ENCODE measurements at places on chromosomes 7 and 10.

DNA sequence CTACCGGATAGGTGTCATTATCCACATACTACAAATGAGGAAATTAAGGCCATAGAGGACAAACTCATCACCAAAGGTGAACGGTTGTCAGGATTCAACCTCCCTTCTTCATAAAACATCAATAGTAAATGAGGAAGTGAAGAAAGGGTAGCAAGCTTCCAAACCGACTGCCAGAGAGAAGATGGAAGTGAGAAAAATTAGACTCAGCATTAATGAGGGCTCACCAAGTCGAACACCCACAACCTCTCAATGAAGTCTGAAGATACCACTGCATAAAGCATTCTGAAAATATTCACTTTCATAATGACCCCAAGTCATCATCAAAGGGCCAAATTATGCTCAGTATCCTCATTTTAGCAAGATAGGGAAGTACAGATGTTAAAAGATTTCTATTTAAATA lies 29.6 kb downstream of the ABCB4 start:
- no peak for ATAC-seq

- ATAC-seq: no peak
Observed at GRCh38 chr7:44665531-44666213, 59.2 kb downstream of the OGDH start.

DNA sequence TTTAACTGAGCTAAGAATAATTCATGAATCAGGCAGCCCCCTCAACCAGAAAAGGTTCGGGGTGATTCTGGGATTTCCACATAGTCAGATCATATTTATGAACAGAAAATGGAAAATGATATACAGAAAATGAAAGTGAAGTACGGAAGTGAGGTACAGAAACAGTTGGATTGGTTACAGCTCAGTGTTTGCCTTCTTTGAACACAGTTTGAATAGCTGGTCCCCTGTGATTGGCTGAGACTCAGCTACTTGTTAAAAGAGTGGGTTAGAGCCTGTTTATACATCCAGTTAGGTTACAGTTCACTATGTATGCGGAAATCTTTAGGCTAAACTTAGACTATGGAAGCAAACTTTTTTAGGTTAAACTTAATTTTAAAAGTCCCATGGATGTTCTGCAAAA lies 511.7 kb downstream of the PLXDC2 start:
- ATAC-seq: no peak

DNA sequence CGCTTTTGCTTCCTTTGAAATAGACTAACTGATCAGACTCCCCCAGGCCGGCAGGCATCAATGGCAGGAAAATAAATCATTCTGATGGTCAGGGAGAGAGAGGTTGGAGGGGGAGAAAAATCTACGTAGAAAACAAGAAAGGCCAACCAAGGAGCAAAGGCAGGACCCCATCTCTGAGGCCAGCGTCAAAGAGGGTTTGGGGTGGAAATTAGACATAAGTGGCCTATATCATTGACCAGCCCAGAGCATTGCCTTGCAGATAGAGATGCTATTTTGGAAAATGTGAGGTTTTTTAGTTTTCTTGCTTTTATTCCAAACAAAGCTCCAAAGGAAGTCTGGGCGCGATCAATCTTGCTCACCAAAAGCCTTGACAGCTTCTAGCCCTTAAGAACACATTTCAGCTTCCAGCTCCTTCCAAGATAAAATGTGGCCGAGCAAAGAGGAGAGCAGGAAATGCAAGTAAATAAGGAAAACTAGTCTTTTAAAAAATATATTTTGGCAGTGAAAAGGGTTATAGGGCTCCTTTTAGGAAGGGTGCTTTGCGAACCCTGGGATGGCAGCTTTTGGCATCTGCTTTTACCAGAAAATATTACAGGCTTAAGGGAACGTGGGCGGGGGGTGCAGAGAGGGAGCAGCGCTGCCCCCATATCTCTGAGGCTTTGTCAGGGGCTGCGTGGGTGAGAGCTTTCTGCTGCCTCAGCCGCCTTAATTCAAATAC lies 2.0 kb upstream of the HOXA2 start:
- no peak for ATAC-seq

GRCh38 chr7:3246127-3246526 lies 54.9 kb upstream of the SDK1 start:
- no peak for ATAC-seq

DNA sequence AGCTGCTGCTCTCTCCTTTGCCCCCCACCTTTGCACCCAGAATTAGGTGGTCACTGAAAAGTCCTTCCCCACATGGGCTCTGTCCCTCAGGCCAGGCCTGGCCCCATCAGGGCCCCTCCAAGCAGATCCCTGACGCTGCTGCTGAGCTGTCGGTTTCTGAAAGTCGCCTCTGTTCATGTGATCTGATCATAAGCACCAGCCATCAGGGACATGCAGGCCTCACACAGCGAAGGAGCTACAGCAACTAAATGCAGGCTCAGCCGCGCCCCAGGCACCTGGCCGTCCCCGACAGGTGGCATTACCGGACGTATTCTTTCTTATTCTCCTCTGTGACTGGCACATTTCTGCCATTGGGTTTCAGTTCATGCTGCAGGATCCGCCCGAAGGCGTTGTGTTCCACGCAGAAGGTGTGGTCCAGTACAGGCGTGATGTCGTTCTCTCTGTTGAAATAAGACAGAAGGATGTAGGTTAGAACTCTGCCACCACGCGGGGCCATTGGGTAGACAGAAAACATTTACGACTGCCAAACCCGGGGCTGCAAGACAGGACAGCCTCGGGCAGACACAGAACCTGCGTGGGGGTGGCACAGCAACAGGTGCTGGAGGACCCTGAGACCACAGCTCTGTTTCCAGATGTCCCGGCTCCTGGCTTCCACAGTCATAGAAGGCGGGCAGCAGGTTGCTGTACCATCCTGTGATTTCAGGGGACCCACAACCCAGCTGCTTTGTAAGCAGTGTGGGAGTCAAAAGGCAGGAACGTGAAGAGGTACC lies 105.6 kb downstream of the SMURF1 start:
- ATAC-seq: no peak

DNA sequence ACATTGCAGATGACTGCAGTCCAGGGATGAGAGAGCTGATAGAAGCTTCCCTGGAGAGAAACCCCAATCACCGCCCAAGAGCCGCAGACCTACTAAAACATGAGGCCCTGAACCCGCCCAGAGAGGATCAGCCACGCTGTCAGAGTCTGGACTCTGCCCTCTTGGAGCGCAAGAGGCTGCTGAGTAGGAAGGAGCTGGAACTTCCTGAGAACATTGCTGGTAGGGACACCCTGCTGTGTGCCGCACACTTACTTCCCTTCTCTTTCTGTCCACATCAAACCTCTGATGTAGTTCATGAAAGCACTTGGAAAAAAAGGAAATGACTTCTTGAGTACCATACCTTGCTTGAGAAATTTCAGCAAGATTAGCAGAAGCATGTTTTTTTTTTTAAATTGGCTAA lies 25.3 kb downstream of the MAP3K8 start:
- no peak for ATAC-seq

DNA sequence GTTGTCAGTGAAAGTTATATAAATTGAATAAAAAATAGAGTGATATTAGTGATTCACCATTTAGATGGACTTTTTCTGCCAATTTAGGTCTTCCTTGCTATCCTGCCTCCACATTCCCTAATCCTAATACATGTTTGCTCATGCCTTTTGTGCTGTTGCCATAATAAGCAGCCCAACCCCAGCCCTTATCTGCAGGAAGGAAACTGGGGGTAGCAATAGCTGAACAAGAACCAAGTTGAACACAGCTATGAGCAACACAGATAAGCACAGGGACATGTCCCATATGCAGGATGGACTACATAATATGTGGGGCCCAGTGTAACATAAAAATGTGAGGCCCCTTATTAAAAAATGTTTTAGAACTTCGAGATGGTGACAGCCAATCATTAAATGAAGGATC lies 91.2 kb upstream of the AHR start:
- ATAC-seq: no peak

DNA sequence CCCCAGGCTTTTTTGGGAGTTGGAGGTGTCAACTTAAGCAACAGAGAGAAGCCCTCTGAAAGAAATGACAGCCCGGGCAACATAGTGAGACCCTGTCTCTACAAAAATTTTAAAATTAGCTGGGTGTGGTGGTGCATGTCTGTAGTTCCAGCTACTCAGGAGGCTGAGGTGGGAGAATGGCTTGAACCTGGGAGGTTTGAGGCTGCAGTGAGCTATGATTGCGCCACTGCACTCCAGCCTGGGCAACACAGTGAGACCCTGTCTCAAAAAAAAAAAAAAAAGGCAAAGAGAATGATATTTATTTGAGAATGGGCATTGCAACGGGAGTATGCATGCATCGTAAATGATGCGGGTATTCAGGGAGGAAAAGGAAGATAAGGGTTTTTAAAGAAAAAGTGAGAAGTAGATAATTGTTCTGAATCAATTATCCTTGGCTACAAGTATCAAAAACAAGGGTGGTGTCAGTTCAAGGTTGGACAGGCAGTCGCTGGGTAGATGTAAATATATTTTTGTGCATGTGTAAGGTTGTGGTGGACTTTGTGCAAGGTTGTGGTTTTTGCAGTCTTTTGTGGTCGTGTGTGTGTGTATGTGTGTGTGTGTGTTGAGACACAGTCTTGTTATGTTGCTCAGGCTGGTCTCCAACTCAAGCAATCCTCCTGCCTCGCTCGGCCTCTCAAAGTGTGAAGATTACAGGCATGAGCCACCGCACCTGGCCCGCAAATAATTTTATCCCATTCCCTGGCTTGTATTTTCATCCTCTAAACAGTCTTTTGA lies 65.6 kb downstream of the COL26A1 start:
- no peak for ATAC-seq

GRCh38 chr10:46326066-46326465 lies 39.3 kb downstream of the ANTXRL start:
- ATAC-seq: no peak

DNA sequence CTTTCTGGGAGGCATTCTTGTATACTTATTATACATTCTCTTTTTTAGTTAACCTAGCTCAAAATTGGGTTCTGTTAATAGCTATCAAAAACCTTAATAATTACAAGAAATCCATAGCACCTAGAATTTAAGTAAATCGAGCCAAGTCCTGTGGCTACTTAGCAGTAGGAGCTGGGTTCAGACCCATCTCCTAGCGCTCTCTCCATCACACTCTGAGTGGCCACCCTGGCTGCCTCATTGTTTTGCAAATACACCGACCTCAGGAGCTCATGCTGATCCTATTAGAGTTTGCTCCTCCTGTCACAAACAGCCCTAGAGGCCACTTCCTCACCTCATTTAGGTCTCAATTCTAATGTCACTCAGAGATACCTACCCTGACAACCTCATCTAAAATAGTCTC lies 46.2 kb upstream of the OSBPL3 start:
- ATAC-seq: no peak

- ATAC-seq: no peak
Observed at GRCh38 chr7:98557538-98558031, 59.5 kb upstream of the NPTX2 start.

- ATAC-seq: no peak
Observed at GRCh38 chr10:46544989-46545791, 11.3 kb downstream of the GPRIN2 start.

DNA sequence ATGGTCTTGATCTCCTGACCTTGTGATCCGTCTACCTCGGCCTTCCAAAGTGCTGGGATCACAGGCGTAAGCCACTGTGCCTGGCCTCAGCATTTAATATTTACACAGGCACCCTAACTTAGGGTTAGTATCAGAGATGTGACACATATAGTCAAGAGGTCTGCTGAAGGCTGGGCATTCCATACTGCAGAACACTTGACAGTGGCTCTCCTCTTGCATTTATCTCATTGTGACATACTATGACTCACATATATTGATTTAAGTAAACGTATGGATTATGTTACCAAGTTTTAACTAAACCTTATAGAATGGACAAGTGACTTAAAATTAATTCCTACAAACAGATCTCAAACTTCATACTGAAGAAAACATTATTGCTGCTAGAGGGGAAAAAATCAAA lies 36.6 kb downstream of the BRAF start:
- no peak for ATAC-seq

GRCh38 chr10:58065529-58065815 lies 202.2 kb downstream of the IPMK start:
- ATAC-seq: no peak

GRCh38 chr7:99111591-99111990 lies 32.3 kb downstream of the SMURF1 start:
- ATAC-seq: no peak

GRCh38 chr7:137946011-137946410 lies 55.9 kb downstream of the CREB3L2 start:
- no peak for ATAC-seq

- no peak for ATAC-seq
Observed at GRCh38 chr7:27100694-27101170, 1.8 kb downstream of the HOXA2 start.

DNA sequence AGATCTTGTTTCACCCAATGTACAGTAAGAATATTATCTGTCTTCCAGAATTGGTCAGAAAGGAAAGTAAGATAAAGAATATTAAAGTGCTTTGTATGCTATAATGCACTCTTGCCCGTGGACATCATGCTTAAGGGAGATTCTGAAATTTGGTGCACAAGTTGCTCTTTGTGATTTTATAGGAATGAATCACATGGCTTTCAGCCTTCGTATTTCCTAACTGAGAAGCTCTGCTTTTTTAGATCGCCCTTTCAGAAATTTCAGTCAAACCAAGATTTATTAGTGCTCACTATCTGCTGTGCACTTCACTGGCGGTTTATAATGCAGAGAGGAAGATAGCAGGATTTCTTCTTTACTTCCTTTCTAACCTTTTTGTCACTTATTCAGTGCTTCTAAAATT lies 1248.5 kb upstream of the LRRN3 start:
- no peak for ATAC-seq

DNA sequence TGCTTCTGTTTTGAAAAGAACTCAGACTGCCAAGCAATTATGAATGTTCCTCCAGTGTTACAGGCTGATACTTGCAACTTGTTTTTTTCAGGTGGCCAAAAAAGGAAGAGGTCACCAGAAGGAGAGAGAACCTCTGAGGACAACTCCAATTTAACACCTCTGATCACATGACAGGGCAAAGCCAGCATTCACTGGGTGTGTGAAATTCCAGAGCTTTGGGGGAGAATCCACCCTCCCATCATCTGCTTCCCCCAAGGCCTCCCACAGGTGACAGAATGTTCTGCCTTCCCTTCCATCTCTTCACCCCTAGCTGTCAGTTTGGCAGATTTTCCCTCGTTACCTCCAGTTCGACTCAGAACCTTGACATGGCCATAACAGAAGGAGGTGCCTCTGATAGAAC lies 39.1 kb downstream of the GOT1 start:
- no peak for ATAC-seq

GRCh38 chr7:136294977-136295376 lies 317.8 kb upstream of the MTPN start:
- ATAC-seq: no peak

- peak; percentile 95 for ATAC-seq
Observed at GRCh38 chr10:32244421-32245207, 102.3 kb downstream of the EPC1 start.

GRCh38 chr10:77629775-77630506 lies 7.7 kb downstream of the KCNMA1 start:
- no peak for ATAC-seq

- no peak for ATAC-seq
Observed at GRCh38 chr10:121323443-121323842, 274.8 kb downstream of the FGFR2 start.

DNA sequence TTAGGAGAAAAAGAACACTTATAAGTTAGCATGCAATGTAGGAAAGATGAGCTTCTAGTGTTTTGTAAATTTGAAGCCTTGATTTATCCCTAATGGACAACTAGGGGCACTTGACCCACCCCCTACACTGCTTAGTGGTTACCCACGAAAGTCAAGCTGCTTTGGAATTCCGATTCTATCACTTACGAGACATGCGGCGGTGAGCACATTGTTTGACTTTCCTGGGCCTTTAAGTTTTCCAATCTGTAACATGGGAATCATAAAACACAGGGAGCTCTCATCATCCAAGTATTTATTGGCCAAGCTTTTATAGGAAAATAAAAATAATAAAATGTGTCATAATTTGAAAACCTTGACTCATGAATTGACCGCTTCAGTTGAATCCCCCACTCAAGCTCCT lies 78.7 kb upstream of the PDK4 start:
- ATAC-seq: no peak
